ENCODE measurements at places on chromosomes 2 and 18. TPM values are rescaled to one million over a fixed set of nuclear protein-coding genes. Genes with fewer than 3 reads are reported as not detected.

GRCh38 chr18:9260388-9261380, 73.9 kb upstream of the TWSG1 start:
- peaks cover 45% of the 10 kb centered on the region for H3K36me3 ChIP-seq
- peaks cover 2% of the 10 kb centered on the region for H3K4me1 ChIP-seq
- no peak for DNase-seq

GRCh38 chr2:111247491-111247890, 126.8 kb downstream of the BCL2L11 start:
- no peak for DNase-seq
- H3K4me3 ChIP-seq: no peak overlapping the region
- H3K27ac ChIP-seq: no peak overlapping the region
- peaks cover 3% of the 10 kb centered on the region for H3K27me3 ChIP-seq

GRCh38 chr2:29260142-29260772, 145.0 kb downstream of the CLIP4 start:
- H3K4me3 ChIP-seq: no peak overlapping the region
- no peaks in the 10 kb centered on the region for H3K4me1 ChIP-seq
- no peak overlapping the region for H3K27ac ChIP-seq

DNA sequence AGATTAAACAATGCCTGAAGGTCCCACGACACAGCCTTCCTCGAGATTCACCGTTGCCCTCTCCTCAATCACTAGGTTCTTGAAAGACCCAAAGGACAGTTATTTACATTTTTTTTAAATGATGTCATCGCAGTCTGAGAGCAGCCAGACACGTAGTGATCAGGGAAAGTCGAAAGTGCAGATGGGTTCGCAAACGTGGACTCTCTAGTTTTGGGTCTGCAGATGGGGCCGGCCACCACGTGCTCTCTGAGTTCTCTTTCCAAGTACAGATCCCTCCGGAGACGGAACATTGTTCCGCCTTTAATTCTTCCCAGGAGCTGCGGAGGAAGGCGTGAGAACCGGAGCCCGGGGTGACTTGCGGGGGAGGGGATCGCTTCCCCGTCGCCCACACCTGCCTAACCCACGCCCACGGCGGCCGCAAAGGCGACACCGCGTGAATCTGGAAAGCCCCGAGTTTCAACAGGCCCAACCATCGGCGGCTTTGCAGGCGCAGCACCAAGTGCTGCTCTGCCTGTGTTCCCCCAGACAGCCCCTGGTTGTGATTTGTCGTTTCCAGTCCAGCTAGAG, 54.3 kb downstream of the PKDCC start:
- H3K36me3 ChIP-seq: peaks cover 2% of the 10 kb centered on the region
- peaks cover 55% of the 10 kb centered on the region for H3K4me1 ChIP-seq
- H3K4me3 ChIP-seq: peak overlapping the region; percentile 70
- H3K27me3 ChIP-seq: no peaks in the 10 kb centered on the region

DNA sequence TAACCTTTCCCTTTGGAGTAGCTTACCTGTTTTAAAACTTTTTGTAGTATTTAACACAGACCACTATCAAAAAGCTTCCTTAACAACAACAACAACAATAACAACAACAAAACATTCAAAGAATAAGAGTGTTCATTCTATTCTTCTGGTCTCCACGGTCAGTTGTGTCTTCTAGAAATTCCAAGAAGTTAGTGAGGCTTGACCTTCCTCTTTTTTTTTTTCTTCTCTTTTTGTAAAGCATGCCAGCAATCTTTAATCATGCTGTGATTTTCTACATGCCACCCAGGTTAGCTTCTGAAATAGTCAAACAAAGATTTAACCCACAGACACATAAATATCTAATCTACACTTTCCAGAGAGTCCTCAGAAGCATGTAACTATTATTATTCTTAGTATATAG, 28.4 kb upstream of the KLHL14 start:
- no peak overlapping the region for H3K4me3 ChIP-seq
- H3K27me3 ChIP-seq: no peaks in the 10 kb centered on the region
- H3K36me3 ChIP-seq: no peaks in the 10 kb centered on the region
- no peak for DNase-seq
- H3K4me1 ChIP-seq: no peaks in the 10 kb centered on the region
- no peak overlapping the region for H3K27ac ChIP-seq

DNA sequence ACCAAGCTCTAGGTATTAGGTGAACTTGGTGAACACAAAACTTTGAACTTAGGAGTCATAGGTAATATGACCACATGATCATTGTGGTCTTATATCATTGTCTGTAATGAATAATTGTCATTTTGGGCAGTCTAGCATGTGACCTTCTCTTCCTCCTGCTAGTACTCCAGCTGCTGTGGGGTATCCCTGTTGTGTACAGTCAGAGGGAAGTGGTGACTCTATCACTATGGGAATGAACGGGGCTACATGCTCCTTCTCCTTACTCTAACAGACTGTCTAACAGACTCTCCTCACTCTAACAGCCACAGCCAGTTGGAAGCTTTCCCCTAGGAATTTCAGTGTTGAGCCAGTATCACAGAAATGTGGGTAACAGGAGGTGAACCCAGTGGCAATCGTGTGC, 68.2 kb upstream of the NEDD4L start:
- H3K27ac ChIP-seq: no peak overlapping the region
- H3K4me3 ChIP-seq: no peak overlapping the region
- DNase-seq: no peak
- H3K27me3 ChIP-seq: peaks cover 6% of the 10 kb centered on the region
- H3K36me3 ChIP-seq: no peaks in the 10 kb centered on the region

- no peak overlapping the region for H3K4me3 ChIP-seq
- peak overlapping the region; percentile 57 for H3K27ac ChIP-seq
- H3K4me1 ChIP-seq: peaks cover 26% of the 10 kb centered on the region
- DNase-seq: no peak
- peaks cover 6% of the 10 kb centered on the region for H3K27me3 ChIP-seq
Measured at GRCh38 chr18:46343456-46343855, 239.3 kb downstream of the HAUS1 start.

DNA sequence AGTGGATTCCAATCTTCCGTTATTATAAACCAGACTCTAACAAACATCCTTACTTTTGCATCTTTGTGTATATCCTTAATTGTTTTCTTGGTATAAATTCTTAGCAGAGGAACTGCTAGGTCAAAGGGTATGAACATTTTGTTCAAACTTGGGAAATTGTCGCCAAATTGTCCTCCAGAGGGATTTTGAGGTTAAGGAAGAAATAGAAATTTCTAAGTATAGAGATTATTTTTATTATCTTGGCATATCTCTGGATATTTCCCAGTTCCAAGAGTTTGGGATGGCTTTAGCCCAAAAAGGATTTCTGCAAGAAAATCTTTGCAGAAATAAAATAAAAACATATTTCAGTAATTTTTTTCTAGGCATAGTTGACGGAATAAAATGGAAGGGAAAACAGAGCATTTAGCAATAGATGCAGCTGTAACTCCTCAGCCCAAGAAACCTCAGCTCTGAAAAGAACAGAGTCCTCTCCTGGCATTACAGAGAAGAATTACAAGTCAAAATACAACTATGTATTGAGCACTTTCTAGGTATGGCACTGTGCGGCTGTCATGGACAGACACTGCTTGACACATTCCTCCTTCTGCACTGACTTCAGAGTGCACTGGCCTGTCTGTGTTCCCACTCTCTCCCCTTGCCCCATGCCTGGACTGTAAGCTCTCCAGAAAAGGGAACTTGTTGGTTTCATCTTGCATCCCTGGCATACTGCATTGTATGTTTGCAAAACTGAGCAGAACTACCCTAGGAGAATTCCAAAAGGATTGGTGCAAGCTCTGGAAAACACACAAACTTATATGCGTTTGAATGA, 117.3 kb upstream of the STON1 start:
- no peaks in the 10 kb centered on the region for H3K27me3 ChIP-seq
- H3K4me1 ChIP-seq: peaks cover 19% of the 10 kb centered on the region
- no peaks in the 10 kb centered on the region for H3K36me3 ChIP-seq

GRCh38 chr2:182870227-182870626, 3.8 kb upstream of the FRZB start:
- DNase-seq: peak; percentile 41
- no peak overlapping the region for H3K27ac ChIP-seq
- H3K4me1 ChIP-seq: peaks cover 18% of the 10 kb centered on the region
- H3K27me3 ChIP-seq: peaks cover 53% of the 10 kb centered on the region

- H3K4me3 ChIP-seq: no peak overlapping the region
- DNase-seq: peak; percentile 30
- H3K27me3 ChIP-seq: peaks cover 5% of the 10 kb centered on the region
- no peaks in the 10 kb centered on the region for H3K4me1 ChIP-seq
- H3K36me3 ChIP-seq: no peaks in the 10 kb centered on the region
Measured at GRCh38 chr2:22904126-22904684, 480.8 kb upstream of the KLHL29 start.

DNA sequence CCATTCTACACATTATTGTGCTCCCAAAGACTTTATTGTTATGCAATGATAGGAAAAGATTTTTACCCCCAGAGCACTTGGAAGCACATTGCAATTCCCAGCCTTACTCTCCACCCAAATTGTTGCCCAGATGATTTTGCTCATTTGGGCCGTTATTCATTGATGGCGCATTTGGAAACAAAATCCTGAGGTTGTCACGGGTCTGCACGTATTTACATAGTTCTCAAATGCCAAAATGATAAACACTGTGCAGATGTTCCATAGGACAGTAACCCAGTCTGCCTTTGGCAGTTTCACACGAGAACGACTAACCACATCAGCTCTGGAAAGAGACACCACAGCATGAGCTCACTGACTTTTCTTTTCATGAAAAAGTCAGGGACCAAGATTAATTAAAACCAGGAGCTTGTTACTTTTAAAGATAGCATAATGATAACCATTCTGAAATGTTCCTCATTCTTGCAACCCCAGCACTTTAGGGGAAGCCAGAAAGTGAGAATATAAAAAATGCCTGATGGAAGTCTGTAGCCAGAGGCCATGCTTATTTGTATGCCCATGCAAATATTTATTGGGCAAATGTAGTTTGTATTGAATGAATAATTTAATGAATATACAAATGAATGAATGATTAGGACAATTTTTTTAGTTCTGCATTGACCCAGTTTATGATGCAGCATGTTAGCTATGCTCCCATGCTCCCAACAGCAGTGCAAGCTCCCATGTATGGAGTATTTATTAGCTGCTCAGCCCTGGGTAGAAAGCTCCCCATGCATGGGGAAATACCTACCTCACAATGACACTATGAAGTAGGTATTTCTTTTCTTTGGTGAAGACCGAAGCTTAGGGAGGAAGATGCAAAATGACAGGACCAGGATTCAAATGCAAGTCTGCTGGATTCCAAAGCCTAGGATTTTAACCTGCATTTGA, 84.6 kb downstream of the MAIP1 start:
- no peak overlapping the region for H3K4me3 ChIP-seq
- DNase-seq: no peak
- no peaks in the 10 kb centered on the region for H3K27me3 ChIP-seq
- H3K4me1 ChIP-seq: no peaks in the 10 kb centered on the region

DNA sequence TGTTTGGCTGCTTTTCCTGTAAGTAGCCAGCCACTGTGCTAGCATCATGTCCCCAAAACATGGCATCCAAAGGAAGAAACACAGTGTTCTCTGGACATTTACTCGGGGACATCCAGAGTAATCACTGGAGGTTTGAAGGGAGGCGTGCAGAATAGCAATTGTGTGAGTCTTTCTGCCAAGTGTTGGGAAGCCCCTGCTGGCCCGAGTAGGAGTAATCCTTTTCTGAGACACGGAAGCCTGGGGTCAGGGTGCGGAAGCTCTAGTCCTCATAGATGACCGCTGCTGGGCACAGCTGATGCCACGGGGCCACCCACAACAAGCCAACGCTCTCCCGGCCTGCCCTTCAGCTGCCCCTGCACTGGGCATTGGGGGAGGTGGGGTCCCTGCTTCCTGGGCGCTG, 24.8 kb upstream of the HDAC4 start:
- no peak overlapping the region for H3K27ac ChIP-seq
- no peak for DNase-seq
- peaks cover 1% of the 10 kb centered on the region for H3K27me3 ChIP-seq

- H3K27ac ChIP-seq: no peak overlapping the region
- no peak overlapping the region for H3K4me3 ChIP-seq
- DNase-seq: no peak
- H3K36me3 ChIP-seq: no peaks in the 10 kb centered on the region
- peaks cover 4% of the 10 kb centered on the region for H3K27me3 ChIP-seq
Measured at GRCh38 chr2:16271231-16271896, 331.0 kb downstream of the MYCN start.

- H3K36me3 ChIP-seq: no peaks in the 10 kb centered on the region
- no peak overlapping the region for H3K27ac ChIP-seq
- DNase-seq: no peak
- no peaks in the 10 kb centered on the region for H3K4me1 ChIP-seq
Measured at GRCh38 chr2:238811293-238811692, 36.6 kb upstream of the TWIST2 start.

GRCh38 chr18:55370936-55371335, 217.1 kb downstream of the TCF4 start:
- no peak for DNase-seq
- H3K4me3 ChIP-seq: no peak overlapping the region
- peaks cover 2% of the 10 kb centered on the region for H3K27me3 ChIP-seq
- no peaks in the 10 kb centered on the region for H3K36me3 ChIP-seq
- no peaks in the 10 kb centered on the region for H3K4me1 ChIP-seq

GRCh38 chr2:65557616-65558573, 125.5 kb upstream of the SPRED2 start:
- no peak overlapping the region for H3K27ac ChIP-seq
- no peaks in the 10 kb centered on the region for H3K36me3 ChIP-seq
- no peak for DNase-seq
- H3K4me1 ChIP-seq: peaks cover 3% of the 10 kb centered on the region
- no peaks in the 10 kb centered on the region for H3K27me3 ChIP-seq

DNA sequence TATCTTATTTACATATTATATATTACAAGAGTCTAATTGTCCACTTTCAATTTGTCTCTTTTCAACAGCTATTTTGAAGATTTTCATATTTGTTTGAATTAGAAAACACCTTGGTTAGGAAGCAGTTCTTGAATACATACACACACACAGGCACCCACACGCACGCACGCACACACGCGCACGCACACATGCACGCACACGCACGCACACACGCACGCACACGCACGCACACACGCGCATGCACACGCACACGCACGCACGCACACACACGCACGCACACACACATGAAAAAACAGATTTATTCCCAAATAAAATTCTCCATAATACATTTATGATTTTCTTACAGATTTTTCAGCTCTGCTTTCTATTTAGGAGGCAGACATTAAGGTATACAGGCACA, 220.7 kb downstream of the NYAP2 start:
- no peaks in the 10 kb centered on the region for H3K36me3 ChIP-seq
- H3K27me3 ChIP-seq: peaks cover 7% of the 10 kb centered on the region
- H3K4me1 ChIP-seq: no peaks in the 10 kb centered on the region
- no peak overlapping the region for H3K27ac ChIP-seq
- no peak for DNase-seq

GRCh38 chr18:45448871-45449270, 166.4 kb upstream of the SLC14A2 start:
- no peaks in the 10 kb centered on the region for H3K36me3 ChIP-seq
- no peak for DNase-seq
- no peaks in the 10 kb centered on the region for H3K4me1 ChIP-seq
- H3K27me3 ChIP-seq: peaks cover 1% of the 10 kb centered on the region
- H3K27ac ChIP-seq: no peak overlapping the region

GRCh38 chr2:119428488-119429224, 3.0 kb upstream of the TMEM37 start:
- no peak for DNase-seq
- peaks cover 3% of the 10 kb centered on the region for H3K4me1 ChIP-seq
- H3K36me3 ChIP-seq: no peaks in the 10 kb centered on the region
- H3K4me3 ChIP-seq: no peak overlapping the region
- peaks cover 65% of the 10 kb centered on the region for H3K27me3 ChIP-seq

Gene ERFE
- total RNA-seq: 0.40 TPM

Gene IL36G
- total RNA-seq: not detected

Gene TFPI
- not detected for total RNA-seq

Gene FBLN7
- total RNA-seq: 34.5 TPM

Gene ARMC9
- 1.4 TPM for total RNA-seq

Gene TRPM8
- total RNA-seq: not detected

Gene RAPH1
- 8.6 TPM for total RNA-seq
